Activated CD4-positive, alpha-beta T cell treated with anti-CD3 and anti-CD28 coated beads, Interleukin-2, amount 10 ng/mL, durations not matched to agents 24 days and 14 days (primary cell): ENCODE measurements at places on chromosomes 13 and 19. TPM values are rescaled to one million over a fixed set of nuclear protein-coding genes. Genes with fewer than 3 reads are reported as not detected.

The NLRP12 gene
- total RNA-seq, result not detected in 2 replicates

The KRI1 gene
- 84.0 and 90.6 TPM in 2 replicates for total RNA-seq

The KRTDAP gene
- not detected in 2 replicates for total RNA-seq

The PRSS57 gene
- total RNA-seq, result not detected in 2 replicates

DNA sequence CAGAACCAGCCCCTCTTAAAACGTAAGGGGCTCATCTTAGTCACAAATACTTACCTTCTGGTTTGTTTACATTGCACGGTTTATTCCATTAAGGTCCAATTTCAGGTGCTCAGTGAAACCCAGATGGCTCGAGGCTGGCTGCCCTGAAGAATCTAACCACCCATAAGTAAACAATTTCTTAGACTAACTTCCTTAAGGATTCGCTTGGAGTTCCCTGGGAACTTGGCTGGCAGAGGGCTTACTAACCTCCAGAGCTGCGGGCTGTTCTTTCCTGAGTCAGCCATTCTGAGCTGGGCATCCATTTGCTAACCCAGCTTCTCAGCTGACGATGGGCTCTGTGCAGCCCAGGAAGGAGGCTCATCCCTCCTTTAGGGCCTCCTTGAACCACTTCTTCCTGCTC is 262.1 kb downstream of the FGF9 start:
- no peaks in the 10 kb centered on the region for H3K4me1 ChIP-seq
- H3K27ac ChIP-seq, result no peak overlapping the region
- no peak for DNase-seq
- no peaks in the 10 kb centered on the region for H3K36me3 ChIP-seq
- H3K27me3 ChIP-seq, result no peaks in the 10 kb centered on the region

DNA sequence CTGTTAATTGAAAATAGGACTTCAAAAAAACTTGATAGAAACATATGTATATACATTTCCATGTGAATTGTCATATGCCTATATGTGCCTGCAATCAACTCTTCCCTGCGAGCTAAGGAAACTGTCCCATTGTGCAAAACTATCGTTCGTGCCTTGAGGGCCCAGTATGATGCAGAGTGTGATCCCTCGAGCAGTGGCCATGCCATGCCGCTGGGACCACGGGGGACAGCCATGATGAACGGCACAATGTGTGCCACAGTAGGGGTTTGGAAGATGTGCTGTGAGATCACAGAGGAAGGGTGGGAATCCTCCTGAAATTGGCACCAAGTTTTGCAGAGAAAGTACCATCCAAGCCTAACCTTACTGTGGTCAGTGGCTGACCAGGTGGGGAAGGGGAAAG is 118.1 kb upstream of the SOX1 start:
- H3K4me1 ChIP-seq, result no peaks in the 10 kb centered on the region
- no peak for DNase-seq
- no peak overlapping the region for H3K27ac ChIP-seq

DNA sequence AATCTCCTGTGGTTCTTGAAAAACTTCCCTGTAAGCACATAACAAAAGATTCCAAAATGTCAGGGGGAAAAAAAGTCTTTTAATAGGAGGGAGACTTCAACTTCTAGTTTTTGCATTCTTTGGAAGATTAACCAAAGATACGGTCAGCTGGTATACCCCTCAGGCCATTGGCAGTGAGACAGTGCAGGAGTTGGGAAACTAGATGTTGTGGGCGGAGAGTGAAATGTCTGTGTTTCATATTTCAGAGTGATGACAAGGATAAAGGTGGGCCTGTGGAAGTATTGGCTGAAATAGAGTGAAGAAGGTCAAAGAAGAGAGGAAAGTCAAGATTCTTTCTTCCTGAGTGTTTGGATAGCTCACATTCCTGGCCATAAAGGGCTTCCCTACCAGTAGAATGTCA is 40.8 kb downstream of the CYP2B6 start:
- peaks cover 15% of the 10 kb centered on the region for H3K27me3 ChIP-seq
- no peak for DNase-seq
- H3K27ac ChIP-seq, result no peak overlapping the region
- H3K36me3 ChIP-seq, result peaks cover 2% of the 10 kb centered on the region
- no peak overlapping the region for H3K4me3 ChIP-seq
- peaks cover 5% of the 10 kb centered on the region for H3K4me1 ChIP-seq

GRCh38 chr13:32472194-32472621 is 44.3 kb upstream of the N4BP2L1 start:
- peaks cover 15% of the 10 kb centered on the region for H3K4me1 ChIP-seq
- peak overlapping the region; percentile 54 for H3K27ac ChIP-seq
- H3K4me3 ChIP-seq, result no peak overlapping the region
- no peaks in the 10 kb centered on the region for H3K27me3 ChIP-seq

DNA sequence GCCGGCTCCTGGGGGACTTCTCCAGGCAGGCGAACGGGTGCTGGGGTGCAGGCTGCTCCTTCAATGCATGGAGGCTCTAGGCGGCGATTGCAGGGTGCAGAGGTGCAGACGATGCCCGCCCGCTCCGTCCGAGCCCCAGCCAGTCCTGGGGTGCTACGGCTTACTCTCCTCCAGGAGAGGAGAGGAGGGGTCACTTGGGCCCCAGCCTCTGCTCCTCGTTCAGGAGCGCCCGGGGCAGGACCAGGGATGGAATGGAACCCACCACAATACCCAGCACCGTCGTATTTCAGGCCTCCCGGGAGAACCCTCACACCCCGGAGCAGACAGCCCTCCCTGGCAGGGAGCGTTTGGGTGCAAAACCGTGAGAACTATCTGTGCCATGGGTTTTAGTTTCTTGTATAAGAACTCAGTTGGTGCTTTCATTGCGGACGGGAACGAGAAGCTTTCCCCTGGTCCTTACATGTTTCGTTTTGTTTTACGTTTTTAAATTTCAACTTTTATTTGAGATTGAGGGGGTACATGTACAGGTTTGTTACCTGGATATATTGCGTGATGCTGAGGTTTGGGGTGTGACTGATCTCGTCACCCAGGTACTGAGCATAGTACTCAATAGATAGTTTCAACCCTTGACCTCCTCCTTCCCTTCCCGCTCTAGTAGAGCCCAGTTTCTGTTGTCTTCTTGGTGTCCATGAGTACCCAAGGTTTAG is 46.8 kb downstream of the ARHGEF18 start:
- no peak for DNase-seq
- H3K4me3 ChIP-seq, result peak overlapping the region; percentile 91
- H3K36me3 ChIP-seq, result peaks cover 22% of the 10 kb centered on the region
- H3K27ac ChIP-seq, result peak overlapping the region; percentile 62
- no peaks in the 10 kb centered on the region for H3K27me3 ChIP-seq

- no peaks in the 10 kb centered on the region for H3K36me3 ChIP-seq
- no peaks in the 10 kb centered on the region for H3K27me3 ChIP-seq
- no peak overlapping the region for H3K4me3 ChIP-seq
- no peaks in the 10 kb centered on the region for H3K4me1 ChIP-seq
Observed at GRCh38 chr19:56900573-56901097, 60.1 kb upstream of the PEG3 start.

DNA sequence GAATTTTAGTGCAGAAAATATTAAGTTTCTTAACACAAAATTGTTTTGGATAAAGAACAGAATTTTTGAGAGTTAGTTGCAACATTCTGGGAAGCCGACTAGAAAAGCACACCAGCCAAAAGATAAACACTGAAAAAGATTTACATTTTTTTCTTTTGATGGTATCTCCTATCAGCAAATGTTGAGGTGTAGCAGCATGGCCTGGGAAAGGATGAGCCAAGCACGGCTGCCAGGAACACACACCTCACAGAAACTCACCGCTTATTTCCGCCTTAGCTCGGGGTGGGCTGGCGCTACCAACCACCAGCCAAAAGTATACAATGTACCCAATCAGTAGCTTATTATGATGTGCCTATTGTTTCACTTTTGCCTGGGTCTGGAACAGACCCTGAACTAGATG is 134.7 kb downstream of the MIPEP start:
- H3K36me3 ChIP-seq, result peaks cover 1% of the 10 kb centered on the region
- no peak for DNase-seq
- H3K4me1 ChIP-seq, result peaks cover 30% of the 10 kb centered on the region
- peaks cover 1% of the 10 kb centered on the region for H3K27me3 ChIP-seq
- H3K4me3 ChIP-seq, result no peak overlapping the region

- H3K27ac ChIP-seq, result no peak overlapping the region
- no peak overlapping the region for H3K4me3 ChIP-seq
- peaks cover 2% of the 10 kb centered on the region for H3K27me3 ChIP-seq
- no peak for DNase-seq
- no peaks in the 10 kb centered on the region for H3K36me3 ChIP-seq
Observed at GRCh38 chr13:27194209-27194608, 22.6 kb upstream of the USP12 start.

DNA sequence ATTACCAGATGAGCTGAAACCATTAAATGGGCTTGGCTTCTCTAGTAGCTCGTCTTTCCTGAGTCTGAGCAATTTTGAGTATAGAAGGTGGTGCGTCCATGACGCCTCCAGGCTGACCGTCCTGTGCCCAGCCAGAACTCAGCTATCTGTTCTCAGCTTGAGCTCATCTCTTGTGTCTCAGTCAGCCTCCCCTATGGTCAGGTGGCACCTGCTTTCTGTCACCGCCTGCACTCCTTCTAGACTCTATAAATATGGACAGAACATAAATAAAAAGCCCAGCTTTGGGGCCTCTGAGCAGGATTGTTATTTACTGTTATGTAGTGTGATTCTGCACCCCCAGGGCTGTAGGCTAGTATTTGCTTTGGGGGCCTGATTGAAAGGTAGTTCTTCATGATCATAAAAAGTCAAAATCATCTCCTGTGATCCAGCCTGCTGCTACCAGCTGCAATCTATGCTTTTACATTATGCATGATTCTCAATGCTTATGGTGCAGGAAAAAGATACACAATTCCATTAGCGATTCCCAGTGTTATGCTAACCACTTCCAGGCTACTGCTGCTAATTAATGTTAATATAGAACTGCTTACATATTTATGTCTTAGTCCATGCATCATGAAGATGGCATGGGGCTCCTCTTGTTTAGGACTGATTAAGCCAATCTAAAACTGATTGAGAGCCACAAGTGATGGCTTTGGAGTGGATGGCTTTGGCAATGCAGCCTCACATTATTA is 72.5 kb upstream of the TMTC4 start:
- peaks cover 5% of the 10 kb centered on the region for H3K27me3 ChIP-seq
- no peak for DNase-seq
- no peaks in the 10 kb centered on the region for H3K4me1 ChIP-seq
- H3K4me3 ChIP-seq, result no peak overlapping the region
